ENCODE measurements at places on chromosomes 7 and 10. TPM values are rescaled to one million over a fixed set of nuclear protein-coding genes. Genes with fewer than 3 reads are reported as not detected.

GRCh38 chr7:122040147-122040546 lies 103.9 kb downstream of the AASS start:
- no peaks in the 10 kb centered on the region for H3K27me3 ChIP-seq
- H3K4me3 ChIP-seq: no peak overlapping the region
- no peaks in the 10 kb centered on the region for H3K4me1 ChIP-seq
- no peaks in the 10 kb centered on the region for H3K36me3 ChIP-seq
- H3K27ac ChIP-seq: no peak overlapping the region

- H3K27me3 ChIP-seq: no peaks in the 10 kb centered on the region
- no peak overlapping the region for H3K27ac ChIP-seq
- H3K36me3 ChIP-seq: no peaks in the 10 kb centered on the region
- H3K4me3 ChIP-seq: no peak overlapping the region
- DNase-seq: no peak
Measured at GRCh38 chr10:59745163-59745650, 8.0 kb downstream of the MRLN start.

GRCh38 chr10:119768455-119769094 lies 42.7 kb downstream of the INPP5F start:
- no peaks in the 10 kb centered on the region for H3K36me3 ChIP-seq
- peak overlapping the region; percentile 61 for H3K27ac ChIP-seq
- H3K27me3 ChIP-seq: no peaks in the 10 kb centered on the region
- no peak for DNase-seq
- H3K4me3 ChIP-seq: no peak overlapping the region

GRCh38 chr10:108970016-108970415 lies 953.3 kb downstream of the XPNPEP1 start:
- DNase-seq: peak; percentile 75
- H3K4me3 ChIP-seq: no peak overlapping the region
- H3K36me3 ChIP-seq: no peaks in the 10 kb centered on the region
- no peaks in the 10 kb centered on the region for H3K27me3 ChIP-seq
- no peaks in the 10 kb centered on the region for H3K4me1 ChIP-seq

The ADIRF gene
- 28.6 TPM for total RNA-seq

- peaks cover 8% of the 10 kb centered on the region for H3K4me1 ChIP-seq
- no peak for DNase-seq
- H3K27ac ChIP-seq: no peak overlapping the region
- no peak overlapping the region for H3K4me3 ChIP-seq
Measured at GRCh38 chr7:155785536-155785935, 26.7 kb downstream of the SHH start.

GRCh38 chr7:2622869-2623697 lies 8.7 kb upstream of the TTYH3 start:
- H3K4me1 ChIP-seq: peaks cover 44% of the 10 kb centered on the region
- DNase-seq: no peak
- no peak overlapping the region for H3K27ac ChIP-seq
- H3K4me3 ChIP-seq: no peak overlapping the region

- H3K36me3 ChIP-seq: no peaks in the 10 kb centered on the region
- H3K27ac ChIP-seq: no peak overlapping the region
- H3K4me3 ChIP-seq: no peak overlapping the region
- DNase-seq: no peak
Measured at GRCh38 chr10:34850558-34850957, 35.5 kb upstream of the PARD3 start.

GRCh38 chr7:80520199-80520598 lies 8.3 kb upstream of the GNAT3 start:
- no peak overlapping the region for H3K4me3 ChIP-seq
- DNase-seq: no peak
- H3K27ac ChIP-seq: no peak overlapping the region
- no peaks in the 10 kb centered on the region for H3K27me3 ChIP-seq

DNA sequence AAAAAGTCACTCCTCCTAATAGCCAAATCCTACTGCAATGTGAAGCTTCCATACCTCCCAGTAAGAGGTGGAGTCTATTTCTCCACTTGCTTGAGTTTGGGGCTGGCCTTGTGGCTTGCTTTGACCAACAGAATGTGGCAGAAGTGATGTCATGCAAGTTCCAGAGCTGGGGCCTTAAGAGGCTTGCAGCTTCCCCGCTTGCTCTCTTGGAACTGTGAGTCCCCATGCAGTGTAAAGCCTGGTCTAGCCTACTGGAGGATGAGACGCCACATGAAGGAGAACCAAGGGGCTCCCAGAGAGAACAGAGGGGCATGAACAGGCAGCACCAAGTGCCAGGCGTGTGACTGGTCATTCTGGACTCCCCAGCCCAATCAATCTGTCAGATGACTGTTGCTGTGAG lies 58.6 kb upstream of the OPALIN start:
- no peaks in the 10 kb centered on the region for H3K36me3 ChIP-seq
- no peaks in the 10 kb centered on the region for H3K27me3 ChIP-seq
- H3K27ac ChIP-seq: no peak overlapping the region

- H3K36me3 ChIP-seq: no peaks in the 10 kb centered on the region
- DNase-seq: no peak
- H3K4me1 ChIP-seq: no peaks in the 10 kb centered on the region
Measured at GRCh38 chr7:33558549-33559323, 346.6 kb upstream of the BMPER start.

- no peaks in the 10 kb centered on the region for H3K36me3 ChIP-seq
- DNase-seq: no peak
- H3K27me3 ChIP-seq: no peaks in the 10 kb centered on the region
- H3K4me3 ChIP-seq: no peak overlapping the region
- H3K27ac ChIP-seq: no peak overlapping the region
- H3K4me1 ChIP-seq: no peaks in the 10 kb centered on the region
Measured at GRCh38 chr10:3654980-3655379, 130.0 kb downstream of the KLF6 start.

GRCh38 chr7:128084896-128085608 lies 53.8 kb upstream of the LRRC4 start:
- peak; percentile 82 for DNase-seq
- H3K27ac ChIP-seq: no peak overlapping the region
- peaks cover 3% of the 10 kb centered on the region for H3K4me1 ChIP-seq
- H3K27me3 ChIP-seq: no peaks in the 10 kb centered on the region
- H3K36me3 ChIP-seq: peaks cover 97% of the 10 kb centered on the region

GRCh38 chr10:58919927-58920654 lies 256.4 kb upstream of the PHYHIPL start:
- H3K27me3 ChIP-seq: no peaks in the 10 kb centered on the region
- no peak for DNase-seq
- H3K4me1 ChIP-seq: no peaks in the 10 kb centered on the region
- H3K4me3 ChIP-seq: no peak overlapping the region
- H3K36me3 ChIP-seq: no peaks in the 10 kb centered on the region

The VAX1 gene
- total RNA-seq: not detected

GRCh38 chr7:130961128-130961601 lies 227.2 kb upstream of the KLF14 start:
- H3K27me3 ChIP-seq: no peaks in the 10 kb centered on the region
- peak overlapping the region; percentile 11 for H3K27ac ChIP-seq
- H3K4me1 ChIP-seq: peaks cover 8% of the 10 kb centered on the region
- H3K36me3 ChIP-seq: peaks cover 35% of the 10 kb centered on the region
- H3K4me3 ChIP-seq: no peak overlapping the region

The SPDYE17 gene
- total RNA-seq: not detected

DNA sequence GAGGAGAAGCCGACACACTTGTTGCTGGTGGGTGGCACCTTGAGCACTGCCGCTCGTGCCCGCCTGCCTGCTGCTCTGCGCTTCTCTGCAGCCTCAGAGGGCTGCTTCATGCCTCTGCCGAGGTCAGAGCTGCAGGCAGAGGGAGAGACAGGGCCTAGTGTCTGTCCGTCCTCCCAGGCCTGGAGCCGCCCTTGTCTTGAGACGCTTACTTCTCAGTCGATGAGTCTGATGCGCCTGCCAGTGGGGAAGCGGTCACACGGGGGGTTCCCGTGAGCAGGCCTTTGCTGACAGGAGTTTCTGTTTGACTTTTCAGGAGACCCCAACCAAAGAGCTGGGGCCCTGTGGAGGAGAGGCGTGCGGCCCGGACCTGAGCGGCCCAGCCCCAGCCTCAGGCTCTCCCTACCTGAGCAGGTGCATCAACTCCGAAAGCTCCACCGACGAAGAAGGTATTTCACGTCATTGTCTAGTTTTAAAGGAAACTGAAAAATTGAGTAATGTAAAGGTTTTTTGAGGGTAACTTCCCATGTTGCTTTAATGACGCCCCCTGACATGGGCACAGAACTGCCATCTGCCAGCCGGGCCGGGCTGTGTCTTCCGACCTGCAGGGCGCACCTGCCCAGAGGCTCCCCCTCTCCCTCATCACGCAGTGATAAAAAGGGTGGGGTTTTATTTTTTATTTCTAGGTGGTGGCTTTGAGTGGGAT lies 7.8 kb upstream of the BHLHA15 start:
- no peak overlapping the region for H3K4me3 ChIP-seq
- DNase-seq: no peak
- H3K4me1 ChIP-seq: peaks cover 8% of the 10 kb centered on the region
- peaks cover 27% of the 10 kb centered on the region for H3K36me3 ChIP-seq
- no peaks in the 10 kb centered on the region for H3K27me3 ChIP-seq

- peaks cover 38% of the 10 kb centered on the region for H3K4me1 ChIP-seq
- DNase-seq: no peak
- H3K27me3 ChIP-seq: no peaks in the 10 kb centered on the region
Measured at GRCh38 chr10:5507649-5508131, 8.3 kb upstream of the CALML5 start.

The LIPN gene
- total RNA-seq: not detected

DNA sequence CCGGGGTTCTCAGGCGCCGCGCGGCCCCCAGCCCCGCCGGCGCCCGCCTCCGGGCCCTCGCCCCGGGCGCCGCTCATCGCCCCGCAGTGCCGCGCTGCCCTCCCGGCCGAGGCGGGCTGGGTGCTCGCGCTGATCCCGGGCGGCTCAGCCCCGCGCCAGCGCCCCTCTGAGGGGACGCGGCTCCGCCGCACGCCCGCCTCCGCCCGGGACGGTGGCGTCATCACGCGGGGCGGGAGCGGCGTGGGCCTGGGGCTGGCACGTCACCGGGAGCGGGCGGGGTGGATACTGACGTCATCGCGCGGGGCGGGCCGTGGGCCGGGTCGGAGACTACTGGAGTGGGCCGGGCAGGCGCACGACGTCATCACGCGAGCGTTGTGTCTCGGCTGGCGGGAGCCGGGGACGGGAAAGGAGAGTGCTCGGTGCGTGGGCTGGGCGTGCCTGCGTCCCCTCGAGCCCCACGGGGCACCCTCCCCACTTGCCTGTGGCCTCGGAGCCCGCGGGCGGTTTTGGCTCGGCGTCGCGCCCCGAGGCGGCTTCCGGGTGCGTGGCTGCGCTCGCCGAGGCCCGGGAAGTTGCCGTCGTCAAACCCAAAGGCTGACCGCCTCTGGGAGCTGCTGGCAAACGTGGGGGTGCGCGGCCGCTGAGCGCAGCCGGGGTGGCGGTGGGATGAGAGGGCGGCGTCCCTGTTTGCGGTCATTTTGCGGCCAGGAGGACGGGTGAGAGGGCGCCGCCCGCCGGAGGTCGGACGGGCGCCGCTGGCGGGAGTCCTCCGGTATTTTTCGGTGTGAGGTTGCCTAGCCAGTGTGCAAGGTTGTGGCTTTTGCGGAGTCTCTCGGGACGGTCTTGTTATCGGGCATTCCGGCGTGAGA lies at the start of gene ESYT2:
Gene ESYT2 (minus strand): TSS at position 168 of the 869 bp plus-strand sequence. CDS start 91 bp downstream, at position 77.
- H3K4me3 ChIP-seq: peak within 1 kb of the TSS; percentile 92
- DNase-seq: peak; percentile 98
- no peaks in the 10 kb centered on the region for H3K36me3 ChIP-seq
- peak within 1 kb of the TSS; percentile 97 for H3K27ac ChIP-seq

- no peaks in the 10 kb centered on the region for H3K27me3 ChIP-seq
- peaks cover 3% of the 10 kb centered on the region for H3K36me3 ChIP-seq
- peak; percentile 96 for DNase-seq
Measured at GRCh38 chr10:72331575-72332422, 22.9 kb downstream of the DNAJB12 start.

DNA sequence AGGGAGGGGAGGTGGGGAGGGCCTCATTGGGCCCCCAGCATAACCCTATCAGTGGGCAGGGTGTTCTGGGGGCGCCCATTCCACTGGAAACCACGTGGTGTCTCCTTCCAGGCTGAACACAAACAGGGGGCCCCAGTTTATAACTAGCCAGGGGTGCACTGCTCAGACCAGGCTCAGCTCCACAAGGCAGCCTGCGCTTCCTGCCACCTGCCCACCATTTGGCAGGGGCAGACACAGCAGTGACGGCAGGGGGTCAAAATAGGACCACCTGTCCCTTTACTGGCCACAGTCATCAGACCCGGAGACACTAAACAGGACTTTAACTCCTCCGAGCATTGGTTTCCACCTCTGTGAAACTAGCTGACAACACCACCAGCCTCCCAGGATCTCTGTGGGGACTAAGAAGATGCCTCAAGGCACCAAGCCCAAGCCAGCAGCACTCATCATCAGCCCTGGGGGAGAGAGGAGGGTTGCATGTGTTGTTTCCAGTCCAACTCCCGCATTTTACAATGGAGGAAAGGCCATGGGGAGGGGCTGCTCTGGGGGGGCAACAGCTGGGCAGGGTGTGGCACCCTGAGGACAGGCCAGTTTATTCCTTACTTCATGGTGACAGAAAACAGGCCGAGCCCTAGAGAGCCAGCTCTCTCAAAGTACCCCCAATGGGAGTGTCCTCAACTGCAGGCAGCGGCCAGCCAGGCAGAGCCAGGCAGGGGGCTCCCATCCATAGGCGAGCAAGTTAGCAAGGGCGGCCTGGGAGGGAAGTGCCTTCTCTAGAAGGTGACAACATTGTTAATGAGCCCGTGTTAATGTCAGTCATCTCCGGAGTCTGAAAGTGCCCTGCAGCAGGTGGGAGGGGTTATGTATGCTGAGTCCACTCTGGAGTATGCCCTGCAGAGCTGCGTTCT lies 127.6 kb downstream of the TNS3 start:
- H3K4me3 ChIP-seq: no peak overlapping the region
- peak overlapping the region; percentile 85 for H3K27ac ChIP-seq
- peaks cover 56% of the 10 kb centered on the region for H3K4me1 ChIP-seq
- H3K36me3 ChIP-seq: no peaks in the 10 kb centered on the region

The PODXL gene
- 30.4 TPM for total RNA-seq

Measured in stomach (tissue), 19 donors.